ENCODE measurements at places on chromosomes 2 and 18. TPM values are rescaled to one million over a fixed set of nuclear protein-coding genes. Genes with fewer than 3 reads are reported as not detected.

GRCh38 chr2:98753801-98754200 is 22.9 kb upstream of the MGAT4A start:
- peaks cover 4% of the 10 kb centered on the region for H3K27me3 ChIP-seq
- H3K36me3 ChIP-seq: peaks cover 3% of the 10 kb centered on the region
- H3K4me1 ChIP-seq: peaks cover 23% of the 10 kb centered on the region
- H3K27ac ChIP-seq: no peak overlapping the region
- no peak overlapping the region for H3K4me3 ChIP-seq
- no peak for DNase-seq

DNA sequence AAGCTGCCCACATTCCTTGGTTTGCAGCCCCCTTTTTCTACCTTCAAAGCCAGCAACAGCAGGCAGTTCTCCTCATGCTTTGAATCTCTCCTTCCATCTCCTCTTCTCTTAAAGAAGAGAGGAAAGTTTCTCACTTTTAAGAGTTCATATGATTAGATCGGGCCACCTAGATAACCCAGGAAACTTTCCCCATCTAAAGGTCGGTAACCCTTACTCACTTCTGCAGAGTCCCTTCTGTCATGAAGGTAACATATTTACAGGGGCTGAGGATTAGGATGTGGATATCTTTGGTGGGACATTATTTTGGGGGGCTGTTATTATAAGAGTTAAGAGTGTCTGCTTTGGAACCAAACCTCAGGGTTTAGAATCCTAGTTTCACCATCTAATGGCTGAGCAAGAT is 51.0 kb downstream of the HNRNPLL start:
- H3K27ac ChIP-seq: peak overlapping the region; percentile 67
- H3K36me3 ChIP-seq: peaks cover 34% of the 10 kb centered on the region
- H3K27me3 ChIP-seq: no peaks in the 10 kb centered on the region
- no peak overlapping the region for H3K4me3 ChIP-seq
- DNase-seq: no peak

DNA sequence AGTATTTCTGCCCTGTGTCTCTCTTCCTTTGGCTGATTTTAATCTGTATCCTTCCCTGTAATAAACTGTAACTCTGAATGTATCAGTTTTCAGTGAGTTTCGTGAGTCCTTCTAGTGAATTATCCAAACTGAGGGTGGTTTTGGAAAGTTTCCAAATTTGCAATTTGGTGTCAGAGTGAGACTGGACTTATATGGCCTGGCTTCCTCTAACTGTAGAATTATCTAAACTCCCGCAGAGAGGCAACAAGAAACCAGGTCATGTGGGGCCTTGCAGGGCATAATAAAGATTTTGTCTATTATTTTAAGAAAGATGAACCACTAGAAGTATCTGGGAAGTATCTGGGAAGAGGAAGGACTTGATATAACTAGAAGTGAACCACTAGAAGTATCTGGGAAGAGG is 95.3 kb upstream of the RNF152 start:
- H3K27ac ChIP-seq: no peak overlapping the region
- no peaks in the 10 kb centered on the region for H3K36me3 ChIP-seq
- no peak for DNase-seq
- no peak overlapping the region for H3K4me3 ChIP-seq
- H3K4me1 ChIP-seq: peaks cover 6% of the 10 kb centered on the region

DNA sequence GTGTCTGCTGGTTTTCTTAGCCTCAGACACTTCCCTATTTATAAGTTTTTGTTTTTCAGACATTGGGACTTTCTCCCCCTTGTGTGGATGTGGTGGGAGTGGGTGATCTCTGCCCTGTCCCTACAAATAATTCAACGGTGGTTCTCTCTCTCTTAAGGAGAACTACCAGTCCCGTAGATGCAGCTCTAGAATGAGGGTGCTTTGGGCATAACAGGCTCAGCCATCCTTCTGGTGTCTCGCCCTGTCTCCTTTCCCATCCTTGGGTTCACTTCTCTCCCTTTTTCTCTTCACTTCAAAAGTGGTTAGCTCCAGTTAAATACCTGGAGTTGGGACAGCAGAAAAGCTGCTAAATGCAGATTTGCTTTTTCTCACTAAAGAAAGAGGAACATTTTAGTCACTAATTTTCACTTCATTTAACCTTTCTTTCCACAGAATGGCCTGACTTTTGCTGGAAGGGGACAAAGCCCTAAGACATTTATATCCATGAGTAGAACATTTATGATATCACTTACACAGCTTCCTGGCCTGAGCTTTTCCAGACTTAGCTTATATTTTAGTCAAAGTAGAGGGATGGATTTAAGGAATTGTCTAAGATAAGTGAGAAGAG is 121.2 kb upstream of the CXCR4 start:
- H3K4me1 ChIP-seq: peaks cover 51% of the 10 kb centered on the region
- H3K27ac ChIP-seq: peak overlapping the region; percentile 88
- no peak overlapping the region for H3K4me3 ChIP-seq
- no peak for DNase-seq

GRCh38 chr2:160977376-160977775 is 182.9 kb upstream of the TANK start:
- H3K4me1 ChIP-seq: no peaks in the 10 kb centered on the region
- DNase-seq: no peak
- H3K27me3 ChIP-seq: peaks cover 10% of the 10 kb centered on the region
- no peak overlapping the region for H3K4me3 ChIP-seq
- H3K36me3 ChIP-seq: no peaks in the 10 kb centered on the region

GRCh38 chr18:34789768-34790344 is 79.8 kb downstream of the DTNA start:
- H3K4me3 ChIP-seq: no peak overlapping the region
- H3K36me3 ChIP-seq: no peaks in the 10 kb centered on the region
- H3K4me1 ChIP-seq: no peaks in the 10 kb centered on the region
- H3K27me3 ChIP-seq: peaks cover 3% of the 10 kb centered on the region
- H3K27ac ChIP-seq: no peak overlapping the region

- DNase-seq: no peak
- H3K4me1 ChIP-seq: peaks cover 2% of the 10 kb centered on the region
- peaks cover 76% of the 10 kb centered on the region for H3K36me3 ChIP-seq
Measured at GRCh38 chr2:131056204-131056931, 36.9 kb downstream of the FAM168B start.

DNA sequence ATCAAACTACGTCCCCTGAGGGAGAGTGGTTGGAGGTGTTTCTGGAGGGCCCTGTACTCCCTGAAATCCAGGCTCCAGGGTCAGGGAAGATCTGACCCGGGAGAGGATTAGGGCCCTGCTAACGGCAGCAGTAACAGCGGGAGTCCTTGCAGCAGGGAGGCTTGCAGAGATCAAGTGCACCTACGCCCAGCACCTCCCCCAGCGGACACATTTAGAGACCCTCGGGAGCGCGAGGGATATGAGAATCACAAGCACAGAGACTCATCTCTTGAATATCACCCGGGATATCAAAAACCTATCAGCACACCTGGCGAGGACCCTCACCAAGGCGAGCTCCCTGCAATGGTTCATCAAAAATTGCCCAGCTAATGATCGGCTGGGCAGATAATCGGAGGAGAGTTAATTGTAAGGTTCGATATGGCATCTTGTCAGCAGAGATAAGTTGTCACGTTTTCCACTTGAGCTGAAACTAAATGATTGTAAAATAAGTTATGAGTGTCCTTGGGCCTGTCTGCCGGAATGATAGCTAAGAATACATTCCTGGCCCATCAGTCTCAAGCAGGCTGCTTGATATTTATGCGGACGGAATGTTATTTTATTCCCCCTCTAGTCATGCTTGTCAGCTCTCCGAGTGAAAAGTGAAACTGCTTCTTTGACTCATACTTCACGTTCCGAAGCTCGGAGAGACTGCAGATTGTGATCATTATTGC is 209.8 kb downstream of the GBX2 start:
- H3K4me1 ChIP-seq: no peaks in the 10 kb centered on the region
- peaks cover 18% of the 10 kb centered on the region for H3K27me3 ChIP-seq
- no peak overlapping the region for H3K4me3 ChIP-seq
- no peak for DNase-seq
- no peak overlapping the region for H3K27ac ChIP-seq

- no peaks in the 10 kb centered on the region for H3K36me3 ChIP-seq
- DNase-seq: no peak
- H3K4me1 ChIP-seq: no peaks in the 10 kb centered on the region
- H3K27ac ChIP-seq: no peak overlapping the region
- no peak overlapping the region for H3K4me3 ChIP-seq
- no peaks in the 10 kb centered on the region for H3K27me3 ChIP-seq
Measured at GRCh38 chr2:31190188-31190587, 27.1 kb downstream of the CAPN14 start.

DNA sequence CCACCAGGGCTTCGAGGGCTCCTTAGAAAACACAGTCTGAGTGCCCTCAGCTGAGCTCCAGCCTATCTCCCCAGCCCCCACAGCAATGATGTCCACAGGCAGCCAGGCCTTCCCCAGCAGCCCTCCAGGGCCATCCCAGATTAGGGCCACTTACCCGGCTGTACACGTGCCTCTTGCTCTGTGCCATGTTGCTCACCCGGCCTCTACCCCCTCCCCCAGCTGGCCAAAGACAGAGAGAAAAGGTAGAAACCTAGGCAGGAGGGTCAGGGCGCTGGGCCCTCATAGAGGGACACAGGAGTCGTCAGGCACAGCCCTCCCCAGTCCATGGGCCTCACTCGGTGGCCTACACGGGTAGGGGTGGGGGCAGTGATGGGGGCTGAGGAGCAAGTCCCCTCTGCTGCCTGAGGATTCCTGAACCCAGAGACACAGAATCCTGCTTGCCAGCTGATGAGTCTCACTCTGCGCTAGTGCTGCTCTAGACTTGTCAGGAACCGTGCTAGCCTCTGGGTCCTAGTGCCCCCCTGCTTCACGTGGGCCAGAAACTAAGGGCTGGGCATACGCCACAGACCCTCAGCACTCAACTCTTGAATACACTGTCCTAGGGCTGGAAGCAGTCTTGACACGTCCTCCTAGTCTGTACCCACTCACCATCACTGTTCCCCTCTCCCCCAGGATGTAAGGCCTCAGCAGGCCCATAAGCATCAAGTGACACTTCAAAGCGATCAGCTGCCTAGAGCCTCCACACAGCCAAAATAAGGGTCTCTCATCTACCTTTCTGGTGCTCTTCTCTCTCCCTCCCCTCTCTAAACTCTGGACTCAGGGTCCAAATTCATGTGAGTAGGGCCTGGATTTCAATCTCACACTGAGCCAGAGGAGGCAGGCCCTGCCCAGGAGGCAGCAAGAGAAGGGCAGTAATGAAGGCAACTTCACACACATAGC is at the start of gene DCTN1:
TSS of gene DCTN1 (minus strand) at position 461 of the 939 bp plus-strand sequence. CDS start at position 187, 274 bp downstream.
- DNase-seq: no peak
- H3K36me3 ChIP-seq: peaks cover 16% of the 10 kb centered on the region
- no peaks in the 10 kb centered on the region for H3K27me3 ChIP-seq
- no peak within 1 kb of the TSS for H3K4me3 ChIP-seq
- H3K27ac ChIP-seq: peak within 1 kb of the TSS; percentile 6

GRCh38 chr2:213241817-213242216 is 42.4 kb upstream of the SPAG16 start:
- peaks cover 34% of the 10 kb centered on the region for H3K27me3 ChIP-seq
- peaks cover 10% of the 10 kb centered on the region for H3K4me1 ChIP-seq
- no peak overlapping the region for H3K4me3 ChIP-seq
- DNase-seq: no peak
- no peak overlapping the region for H3K27ac ChIP-seq

- no peak for DNase-seq
- no peaks in the 10 kb centered on the region for H3K4me1 ChIP-seq
- no peak overlapping the region for H3K4me3 ChIP-seq
Measured at GRCh38 chr2:68632021-68632420, 11.4 kb upstream of the PROKR1 start.

GRCh38 chr2:232073699-232074098 is 112.2 kb downstream of the DIS3L2 start:
- H3K27me3 ChIP-seq: no peaks in the 10 kb centered on the region
- no peak overlapping the region for H3K4me3 ChIP-seq
- peaks cover 2% of the 10 kb centered on the region for H3K4me1 ChIP-seq
- H3K36me3 ChIP-seq: no peaks in the 10 kb centered on the region

- no peaks in the 10 kb centered on the region for H3K36me3 ChIP-seq
- no peaks in the 10 kb centered on the region for H3K4me1 ChIP-seq
- H3K27ac ChIP-seq: no peak overlapping the region
- no peaks in the 10 kb centered on the region for H3K27me3 ChIP-seq
- DNase-seq: no peak
Measured at GRCh38 chr2:182299632-182300031, 127.2 kb downstream of the PDE1A start.

- no peak overlapping the region for H3K27ac ChIP-seq
- H3K4me1 ChIP-seq: no peaks in the 10 kb centered on the region
- DNase-seq: no peak
- no peak overlapping the region for H3K4me3 ChIP-seq
Measured at GRCh38 chr2:88437010-88437409, 15.5 kb downstream of the FOXI3 start.

GRCh38 chr18:10537765-10538164 is 11.9 kb downstream of the NAPG start:
- DNase-seq: no peak
- H3K4me1 ChIP-seq: peaks cover 7% of the 10 kb centered on the region
- no peaks in the 10 kb centered on the region for H3K27me3 ChIP-seq
- no peak overlapping the region for H3K4me3 ChIP-seq

GRCh38 chr2:52269696-52270485 is 1238.0 kb upstream of the NRXN1 start:
- H3K27me3 ChIP-seq: no peaks in the 10 kb centered on the region
- no peak for DNase-seq
- H3K4me1 ChIP-seq: no peaks in the 10 kb centered on the region
- no peaks in the 10 kb centered on the region for H3K36me3 ChIP-seq
- H3K4me3 ChIP-seq: no peak overlapping the region

- no peaks in the 10 kb centered on the region for H3K4me1 ChIP-seq
- no peaks in the 10 kb centered on the region for H3K36me3 ChIP-seq
- no peak for DNase-seq
- H3K27me3 ChIP-seq: no peaks in the 10 kb centered on the region
- no peak overlapping the region for H3K4me3 ChIP-seq
Measured at GRCh38 chr18:21359746-21360145, 117.7 kb downstream of the GREB1L start.

DNA sequence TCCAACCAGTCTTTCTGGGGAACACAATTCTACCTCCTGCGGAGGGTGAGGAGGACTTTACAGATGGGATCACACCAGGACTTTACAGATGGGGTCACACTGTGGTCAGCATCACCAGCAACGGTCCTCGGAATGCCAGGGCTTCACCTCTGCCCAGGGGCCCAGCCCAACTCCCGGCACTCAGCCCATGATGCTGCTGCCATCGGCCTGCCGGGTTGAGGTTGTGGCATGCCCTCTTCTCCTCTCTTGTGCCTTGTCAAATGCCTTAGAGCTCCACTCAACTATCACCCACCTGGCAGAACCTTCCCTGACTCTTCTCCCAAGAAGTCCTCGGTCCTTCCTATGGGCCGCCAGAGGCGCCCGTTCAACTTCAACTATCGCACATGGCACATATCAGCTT is 166.7 kb downstream of the CTIF start:
- H3K36me3 ChIP-seq: no peaks in the 10 kb centered on the region
- H3K27ac ChIP-seq: no peak overlapping the region
- no peak for DNase-seq
- H3K4me3 ChIP-seq: no peak overlapping the region
- peaks cover 11% of the 10 kb centered on the region for H3K4me1 ChIP-seq

- no peak overlapping the region for H3K27ac ChIP-seq
- no peak for DNase-seq
- no peak overlapping the region for H3K4me3 ChIP-seq
- H3K36me3 ChIP-seq: no peaks in the 10 kb centered on the region
Measured at GRCh38 chr2:206535260-206535986, 92.1 kb downstream of the ADAM23 start.

Gene GKN1
- not detected for total RNA-seq

Gene TUBA3E
- total RNA-seq: not detected

Gene ZSWIM2
- not detected for total RNA-seq

Gene KIF3C
- 15.2 TPM for total RNA-seq

Gene SPP2
- not detected for total RNA-seq

Gene MOCOS
- total RNA-seq: 0.16 TPM

Gene SERPINB2
- total RNA-seq: not detected

Gene TMEM163
- total RNA-seq: 0.27 TPM

Gene DNER
- not detected for total RNA-seq

Gene SCN7A
- not detected for total RNA-seq
